ENCODE measurements at places on chromosomes 5 and 9.

GRCh38 chr5:52710972-52711596 lies 76.6 kb upstream of the ITGA1 start:
- DNase-seq = no peak

DNA sequence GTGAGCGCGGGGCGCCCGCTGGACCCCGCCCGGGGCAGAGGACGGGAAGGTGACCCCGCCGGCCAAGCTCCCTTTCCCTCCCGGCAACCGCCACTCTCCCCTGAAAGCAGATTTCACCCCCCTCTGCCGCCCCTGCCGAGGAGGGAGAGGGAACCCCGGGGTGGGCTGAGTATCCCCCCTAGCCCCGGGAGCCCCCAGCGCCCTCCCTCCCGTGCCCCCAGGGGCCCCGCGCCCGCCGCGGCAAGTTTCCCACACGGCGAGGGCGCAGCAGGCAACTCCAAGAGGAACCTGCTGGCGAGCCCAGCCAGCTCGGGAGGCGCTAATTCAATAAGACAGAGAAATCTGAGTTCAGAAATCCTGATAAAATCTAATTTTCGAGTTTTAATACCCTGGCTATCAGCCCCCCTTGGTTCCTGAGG lies 1.6 kb downstream of the NTNG2 start:
- no peak for DNase-seq

- DNase-seq = no peak
Observed at GRCh38 chr5:138529812-138530211, 13.2 kb downstream of the ETF1 start.

DNA sequence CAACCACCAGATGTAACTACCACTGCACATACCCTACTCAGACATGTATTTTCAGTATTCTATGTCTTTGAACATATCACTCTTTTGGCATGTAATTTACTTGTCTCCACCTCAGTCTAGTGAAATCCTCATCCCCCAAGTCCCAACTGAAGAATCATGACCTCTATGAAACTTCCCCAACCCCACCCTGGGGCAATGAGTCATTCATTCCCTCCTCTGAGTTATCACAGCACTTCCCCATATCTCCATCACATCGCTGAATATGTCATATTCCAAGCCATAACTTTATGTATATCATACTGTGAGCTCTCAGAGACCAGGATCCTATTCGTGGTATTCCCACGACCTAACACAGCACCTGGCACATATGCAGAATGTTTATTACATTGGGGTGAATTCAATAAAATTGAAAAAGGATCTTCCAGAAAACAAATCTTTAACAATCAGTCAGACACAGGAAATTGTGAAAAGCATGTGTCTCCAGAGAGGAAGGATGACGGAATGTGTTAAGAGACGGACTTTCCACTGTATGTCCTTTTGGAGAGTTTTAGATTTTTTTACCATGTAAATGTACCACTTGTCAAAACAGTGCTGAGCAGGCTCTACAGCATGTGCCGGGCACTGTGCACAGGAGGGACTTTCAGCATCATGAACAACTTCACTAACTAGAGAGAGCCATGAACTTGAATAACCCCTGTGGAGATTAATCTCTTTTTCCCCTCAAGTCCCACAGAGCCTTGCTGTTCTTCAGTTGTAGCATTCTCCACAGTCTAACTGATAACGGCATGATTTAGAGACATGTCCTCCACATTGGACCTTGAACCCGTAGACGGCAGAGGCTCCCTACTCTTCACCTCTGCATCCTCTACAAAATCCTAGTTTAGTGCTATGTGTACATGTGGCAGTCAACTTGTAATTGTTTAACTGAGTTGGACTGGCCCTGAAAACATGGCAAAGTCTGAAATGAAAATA lies 213.5 kb downstream of the GLIS3 start:
- DNase-seq = no peak

DNA sequence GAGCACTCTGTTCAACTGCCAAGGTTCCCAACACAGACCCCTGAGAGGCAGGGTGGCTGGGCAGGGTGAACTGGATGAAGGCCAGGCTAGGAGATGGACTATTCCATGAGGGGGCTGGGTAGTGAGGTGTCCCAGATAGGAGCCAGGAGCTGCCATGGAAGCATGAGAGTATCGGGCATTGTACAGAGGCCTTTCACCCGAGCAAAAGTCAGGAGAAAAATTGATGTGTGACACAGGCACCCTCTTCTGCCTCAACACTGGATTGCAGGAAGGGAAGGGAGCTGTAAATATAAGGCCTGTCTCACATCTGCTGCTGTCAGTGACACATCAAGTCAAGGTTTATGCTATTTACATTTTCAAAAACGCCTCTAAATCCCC lies 74.6 kb downstream of the UBAP1 start:
- DNase-seq = no peak

DNA sequence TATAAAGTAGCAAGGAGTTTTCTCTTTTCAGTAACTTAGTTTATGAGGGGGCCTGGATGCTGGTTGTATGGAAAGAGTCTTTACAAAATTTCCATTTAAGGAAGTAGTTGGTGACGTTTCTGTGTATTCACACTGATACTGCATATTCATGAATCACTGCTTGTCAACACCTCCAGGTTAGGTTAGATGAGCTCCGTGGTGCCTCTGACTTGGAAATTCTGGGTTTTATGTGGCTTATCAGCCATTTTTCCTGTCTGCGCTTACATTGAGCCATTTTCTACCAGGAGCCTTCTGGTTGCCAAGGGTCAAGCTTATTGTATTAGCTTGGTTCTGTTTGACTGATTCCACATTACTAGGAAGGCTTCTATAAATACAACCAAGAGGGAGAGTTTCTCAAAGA lies 128.3 kb downstream of the SLC28A3 start:
- DNase-seq = no peak

DNA sequence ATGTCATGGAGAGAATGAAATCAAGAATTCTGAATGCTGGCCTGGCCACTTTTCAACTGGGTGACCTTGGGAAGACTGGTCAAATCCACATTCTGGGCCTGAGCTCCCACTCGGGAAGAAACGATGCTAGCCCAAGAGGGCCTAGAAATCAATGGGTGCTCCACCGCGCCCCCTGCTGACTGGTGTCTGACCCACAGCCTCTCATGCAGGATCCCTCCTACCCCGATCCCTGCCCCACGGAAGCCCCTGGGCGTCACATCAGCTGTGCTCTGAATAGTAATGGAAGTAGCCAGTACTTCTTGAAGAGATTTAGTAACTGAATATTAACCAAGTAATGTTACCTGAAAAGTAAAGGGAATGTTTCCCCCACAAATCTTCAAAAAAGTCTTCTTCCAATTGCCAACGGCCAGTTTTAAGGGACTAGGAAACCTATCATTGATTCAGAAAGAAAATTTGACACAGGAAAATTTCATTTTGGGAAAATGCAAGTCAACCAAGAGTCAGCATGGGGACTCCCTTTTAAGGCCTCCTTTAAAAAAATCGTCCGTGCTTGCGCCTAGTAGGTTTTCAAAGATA lies 43.9 kb downstream of the CRB2 start:
- DNase-seq = no peak

- DNase-seq = no peak
Observed at GRCh38 chr5:142870532-142871362, 100.6 kb downstream of the ARHGAP26 start.

DNA sequence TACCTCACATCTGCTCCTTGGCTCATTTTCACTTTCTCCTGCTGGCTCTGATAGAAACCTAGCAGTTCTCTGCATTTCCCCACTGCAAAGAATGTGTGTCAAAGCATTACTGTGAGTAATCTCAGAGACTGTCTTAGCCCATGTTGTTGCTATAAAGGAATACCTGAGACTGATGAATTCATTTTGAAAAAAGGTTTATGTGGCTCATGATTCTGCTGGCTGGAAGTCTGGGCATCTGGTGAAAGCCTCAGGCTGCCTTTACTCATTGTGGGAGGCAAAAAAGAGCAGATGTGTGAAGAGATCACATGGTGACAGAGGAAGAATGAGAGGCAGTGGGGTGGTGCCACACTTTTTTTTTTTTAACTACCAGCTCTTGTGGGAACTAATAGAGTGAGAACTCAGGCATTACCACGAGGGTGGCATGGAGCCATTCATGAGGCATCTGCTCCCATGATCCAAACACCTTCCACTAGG lies 191.6 kb upstream of the CTNND2 start:
- no peak for DNase-seq

- DNase-seq = no peak
Observed at GRCh38 chr5:78533356-78533755, 115.2 kb downstream of the LHFPL2 start.

GRCh38 chr9:27387722-27388121 lies 90.8 kb upstream of the EQTN start:
- no peak for DNase-seq

DNA sequence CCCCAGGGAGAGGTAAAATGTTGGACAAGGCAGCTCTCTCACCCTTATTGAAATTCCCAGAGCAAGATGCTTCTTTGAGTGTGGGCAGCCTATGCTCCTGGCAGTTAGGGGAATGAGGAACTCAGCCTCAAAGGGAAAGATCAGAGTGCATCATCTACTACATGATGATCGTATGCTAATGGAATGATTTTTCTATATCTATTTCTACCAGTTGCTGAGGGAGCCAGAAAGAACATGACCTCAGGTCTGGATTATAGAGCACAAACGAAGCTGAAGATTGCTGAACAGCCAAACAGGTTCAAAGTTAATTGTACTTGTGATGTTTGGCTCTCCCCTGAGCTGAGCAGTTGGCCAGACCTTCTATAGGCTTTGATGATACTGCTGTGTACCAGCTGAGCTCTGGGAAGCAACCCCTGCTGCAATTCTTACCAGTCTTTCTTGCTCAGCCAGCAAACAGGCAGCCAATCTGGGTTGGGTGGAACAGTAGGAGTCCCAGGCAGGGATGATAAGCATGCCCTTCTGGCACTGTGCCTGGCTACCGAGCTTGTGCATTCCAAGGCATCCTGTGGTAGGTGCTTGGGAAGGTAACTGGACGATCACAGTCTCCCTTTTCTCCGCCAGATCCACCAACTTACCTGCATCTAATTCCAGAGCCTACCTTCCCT lies 10.3 kb upstream of the FBXL7 start:
- no peak for DNase-seq
